ENCODE measurements at places on chromosomes 7 and 10.

DNA sequence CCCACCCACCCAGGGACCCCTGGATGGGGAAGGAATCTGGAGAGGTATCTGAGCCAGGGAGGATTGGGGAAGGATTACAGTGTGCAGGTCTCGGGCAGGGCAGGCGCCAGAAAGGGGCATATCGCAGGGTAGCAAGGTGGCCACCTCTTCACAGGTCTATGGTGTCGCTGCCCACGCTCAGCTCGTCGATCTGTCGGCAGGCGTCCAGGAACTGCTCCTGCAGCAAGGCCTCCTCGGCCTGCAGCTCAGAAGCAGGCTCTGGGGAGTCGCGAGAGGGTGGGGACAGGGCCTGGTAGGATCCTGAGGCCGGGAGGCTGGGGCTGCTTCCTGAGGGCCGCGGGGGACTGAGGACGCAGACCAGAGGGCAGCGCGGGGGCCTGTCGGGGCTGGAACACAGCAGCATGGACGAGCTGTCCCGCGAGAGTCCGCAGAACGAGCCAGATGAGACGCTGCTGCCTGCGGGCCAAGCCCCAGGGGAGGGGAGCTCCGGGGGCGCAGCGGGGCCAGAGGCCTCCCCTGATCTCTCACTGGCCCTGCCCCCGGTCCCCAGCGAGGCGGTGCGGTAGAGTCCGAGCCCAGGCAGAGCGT is 7.1 kb upstream of the RBM28 start:
- no peaks in the 10 kb centered on the region for H3K4me1 ChIP-seq
- DNase-seq = no peak
- no peaks in the 10 kb centered on the region for H3K36me3 ChIP-seq
- H3K27me3 ChIP-seq = peaks cover 35% of the 10 kb centered on the region
- H3K4me3 ChIP-seq = no peak overlapping the region

- no peaks in the 10 kb centered on the region for H3K36me3 ChIP-seq
- H3K4me1 ChIP-seq = no peaks in the 10 kb centered on the region
- DNase-seq = no peak
- H3K4me3 ChIP-seq = no peak overlapping the region
Observed at GRCh38 chr10:131733596-131733995, 167.2 kb upstream of the PPP2R2D start.

- no peaks in the 10 kb centered on the region for H3K4me1 ChIP-seq
- H3K36me3 ChIP-seq = no peaks in the 10 kb centered on the region
- no peak overlapping the region for H3K4me3 ChIP-seq
- H3K27ac ChIP-seq = no peak overlapping the region
- no peak for DNase-seq
Observed at GRCh38 chr10:110659558-110659957, 15.4 kb downstream of the RBM20 start.

- no peak overlapping the region for H3K4me3 ChIP-seq
- H3K4me1 ChIP-seq = no peaks in the 10 kb centered on the region
- no peak overlapping the region for H3K27ac ChIP-seq
- H3K36me3 ChIP-seq = no peaks in the 10 kb centered on the region
Observed at GRCh38 chr7:155223021-155223420, 74.7 kb upstream of the INSIG1 start.

DNA sequence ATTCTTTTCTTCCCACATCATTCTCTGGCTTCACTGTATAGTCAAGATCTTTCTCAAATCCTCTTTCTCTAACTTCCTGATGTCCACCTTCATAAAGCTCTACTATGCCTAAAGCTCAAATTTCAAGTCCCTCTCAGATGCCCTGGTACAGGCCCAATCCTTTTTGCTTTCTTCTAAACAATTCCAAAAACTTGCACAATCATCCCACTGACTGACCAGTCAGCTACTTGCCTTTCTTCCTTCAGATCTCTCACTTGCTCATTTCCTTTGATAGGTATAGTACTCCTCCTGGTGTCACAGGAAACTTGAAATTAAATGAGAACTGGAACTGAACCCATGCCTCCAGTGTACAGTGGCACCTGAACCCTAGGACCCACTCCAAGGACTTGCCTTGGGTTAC is 18.2 kb downstream of the SEC31B start:
- H3K27ac ChIP-seq = no peak overlapping the region
- no peaks in the 10 kb centered on the region for H3K36me3 ChIP-seq

GRCh38 chr10:48771234-48771633 is 86.6 kb downstream of the WDFY4 start:
- H3K27ac ChIP-seq = no peak overlapping the region
- H3K27me3 ChIP-seq = no peaks in the 10 kb centered on the region
- H3K4me3 ChIP-seq = no peak overlapping the region
- H3K4me1 ChIP-seq = no peaks in the 10 kb centered on the region

- no peak for DNase-seq
- H3K4me3 ChIP-seq = no peak overlapping the region
- H3K4me1 ChIP-seq = no peaks in the 10 kb centered on the region
- H3K36me3 ChIP-seq = no peaks in the 10 kb centered on the region
- H3K27me3 ChIP-seq = no peaks in the 10 kb centered on the region
- H3K27ac ChIP-seq = no peak overlapping the region
Observed at GRCh38 chr7:135936497-135937217, 40.5 kb downstream of the MTPN start.

DNA sequence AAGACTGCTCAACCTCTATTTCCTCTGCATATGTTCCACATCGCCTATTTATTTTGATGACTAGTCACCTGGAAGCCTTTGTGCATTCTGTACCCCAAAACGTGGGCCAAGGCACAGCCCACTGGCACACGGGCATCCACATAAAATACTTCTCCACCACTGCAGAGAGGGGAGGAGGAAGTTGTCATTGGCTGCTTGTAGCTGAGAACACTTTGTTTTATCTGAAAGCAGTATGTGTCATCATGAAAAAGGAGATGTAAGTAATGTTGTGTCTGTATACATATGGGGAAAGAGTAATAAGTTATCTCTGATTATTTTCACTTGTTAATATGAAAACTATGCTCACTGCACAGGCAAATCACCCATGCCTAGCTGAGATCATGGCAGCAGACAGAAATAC is 48.2 kb upstream of the AMPH start:
- H3K27ac ChIP-seq = no peak overlapping the region
- H3K4me1 ChIP-seq = no peaks in the 10 kb centered on the region
- DNase-seq = no peak

- H3K36me3 ChIP-seq = no peaks in the 10 kb centered on the region
- H3K4me3 ChIP-seq = no peak overlapping the region
- no peaks in the 10 kb centered on the region for H3K4me1 ChIP-seq
- H3K27ac ChIP-seq = no peak overlapping the region
- no peak for DNase-seq
Observed at GRCh38 chr10:29199941-29200679, 88.8 kb upstream of the LYZL1 start.

DNA sequence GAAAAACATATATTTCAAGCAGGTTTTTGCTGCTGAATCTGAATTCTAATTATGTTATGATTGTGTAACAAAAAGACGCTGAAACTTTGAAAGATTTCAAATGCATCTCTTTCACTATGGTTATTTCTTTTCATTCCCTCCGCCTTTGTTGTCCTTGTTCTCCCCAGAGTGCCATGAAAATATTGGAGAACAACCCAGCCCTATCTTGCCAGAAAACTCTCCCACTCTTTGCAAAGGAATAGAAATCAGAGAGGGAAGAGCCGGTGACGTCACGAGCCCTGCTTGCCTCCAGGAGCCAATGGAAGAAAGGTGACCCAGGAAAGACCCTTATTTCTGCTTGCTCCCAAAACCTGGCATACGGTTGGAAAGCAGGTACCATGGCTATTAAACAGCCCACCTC is 3.4 kb downstream of the GFRA1 start:
- peaks cover 11% of the 10 kb centered on the region for H3K4me1 ChIP-seq
- no peaks in the 10 kb centered on the region for H3K27me3 ChIP-seq
- DNase-seq = no peak
- no peaks in the 10 kb centered on the region for H3K36me3 ChIP-seq
- no peak overlapping the region for H3K4me3 ChIP-seq

- H3K27me3 ChIP-seq = peaks cover 7% of the 10 kb centered on the region
- H3K4me3 ChIP-seq = no peak overlapping the region
- no peak for DNase-seq
- no peaks in the 10 kb centered on the region for H3K4me1 ChIP-seq
Observed at GRCh38 chr10:123635745-123636144, 30.4 kb upstream of the GPR26 start.

- DNase-seq = no peak
- H3K27ac ChIP-seq = no peak overlapping the region
- H3K36me3 ChIP-seq = no peaks in the 10 kb centered on the region
Observed at GRCh38 chr7:14751461-14751860, 151.1 kb downstream of the DGKB start.

DNA sequence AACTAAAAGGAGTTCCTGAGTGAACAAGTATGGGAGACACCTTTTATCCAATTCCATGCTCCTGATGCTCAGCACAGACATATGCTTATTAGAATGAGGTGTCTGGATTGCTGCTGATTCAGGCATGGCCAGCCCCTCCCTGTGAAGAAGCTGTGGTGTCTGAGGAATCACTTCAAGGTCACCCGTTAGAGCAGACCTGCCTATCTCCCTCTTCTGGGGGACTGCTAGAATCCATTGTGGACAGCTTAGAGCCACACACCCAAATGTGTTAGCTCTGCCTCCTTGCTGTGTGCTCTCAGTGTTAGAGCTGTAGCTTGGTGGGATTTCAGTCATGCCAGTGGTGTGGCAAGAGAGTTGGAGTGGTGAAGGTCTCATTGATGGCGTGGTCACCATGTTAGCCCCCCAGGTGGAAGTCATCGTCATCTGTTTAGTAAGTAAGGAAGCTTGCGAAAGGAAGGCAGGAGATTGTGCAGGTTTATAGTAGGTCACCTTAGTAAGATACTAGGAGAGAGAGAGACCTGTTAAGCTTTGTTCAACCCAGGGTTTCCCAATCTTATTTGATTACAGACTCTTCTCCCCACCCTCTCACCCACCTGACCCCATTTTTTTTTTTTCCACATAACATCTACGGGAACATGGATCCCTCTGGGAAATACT is 12.8 kb downstream of the PRXL2A start:
- DNase-seq = no peak
- H3K4me1 ChIP-seq = no peaks in the 10 kb centered on the region
- no peak overlapping the region for H3K4me3 ChIP-seq

DNA sequence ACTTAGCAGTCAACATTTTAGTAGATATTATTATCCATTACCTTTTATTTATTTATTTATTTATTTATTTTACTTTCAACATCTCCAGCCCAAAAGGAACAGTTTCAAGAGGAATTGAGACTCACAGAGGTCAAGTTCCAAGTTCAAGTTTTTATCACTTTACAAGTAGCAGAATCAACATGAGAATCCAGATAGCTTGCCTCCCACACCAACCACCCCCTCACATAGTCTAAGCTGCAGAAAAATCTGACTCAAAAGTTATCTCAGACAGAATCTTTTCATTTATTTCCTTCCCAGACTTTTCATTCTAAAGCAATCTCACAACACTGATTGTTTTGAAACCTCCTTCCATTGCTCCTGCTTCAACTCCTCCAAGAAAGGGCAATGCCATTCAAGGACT is 129.6 kb downstream of the GRM3 start:
- H3K27me3 ChIP-seq = no peaks in the 10 kb centered on the region
- DNase-seq = no peak
- H3K36me3 ChIP-seq = no peaks in the 10 kb centered on the region
- no peak overlapping the region for H3K4me3 ChIP-seq
- no peak overlapping the region for H3K27ac ChIP-seq
